NAMALWA (cell line): ENCODE measurements at places on chromosomes 7 and 10.

DNA sequence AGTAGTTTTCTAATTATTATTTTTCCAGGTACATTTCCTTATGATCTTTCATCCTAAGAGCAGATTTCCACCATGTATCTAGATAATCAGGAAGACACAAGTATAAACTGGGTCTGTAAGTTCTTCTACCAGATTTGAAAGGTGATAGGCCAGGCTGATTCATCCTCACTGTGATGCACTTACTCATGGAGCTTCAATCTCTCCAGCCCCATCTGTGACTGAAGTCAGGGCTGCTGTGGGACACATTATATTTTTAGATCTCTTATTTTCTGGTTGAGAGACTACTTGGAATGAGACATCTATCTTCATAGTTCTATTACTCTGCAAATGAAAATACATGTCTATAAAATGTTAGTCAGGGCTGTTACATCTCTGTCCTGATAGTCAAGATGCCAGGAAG lies 85.5 kb upstream of the SLC25A13 start:
- no peak for DNase-seq

GRCh38 chr7:155674556-155674955 lies 30.1 kb downstream of the RBM33 start:
- no peak for DNase-seq

- DNase-seq: peak; percentile 46
Measured at GRCh38 chr7:135710417-135711138, 17.4 kb downstream of the SLC13A4 start.

- DNase-seq: no peak
Measured at GRCh38 chr10:103982639-103983038, 15.7 kb downstream of the SLK start.

GRCh38 chr10:110916554-110917346 lies 2.2 kb downstream of the BBIP1 start:
- DNase-seq: no peak

DNA sequence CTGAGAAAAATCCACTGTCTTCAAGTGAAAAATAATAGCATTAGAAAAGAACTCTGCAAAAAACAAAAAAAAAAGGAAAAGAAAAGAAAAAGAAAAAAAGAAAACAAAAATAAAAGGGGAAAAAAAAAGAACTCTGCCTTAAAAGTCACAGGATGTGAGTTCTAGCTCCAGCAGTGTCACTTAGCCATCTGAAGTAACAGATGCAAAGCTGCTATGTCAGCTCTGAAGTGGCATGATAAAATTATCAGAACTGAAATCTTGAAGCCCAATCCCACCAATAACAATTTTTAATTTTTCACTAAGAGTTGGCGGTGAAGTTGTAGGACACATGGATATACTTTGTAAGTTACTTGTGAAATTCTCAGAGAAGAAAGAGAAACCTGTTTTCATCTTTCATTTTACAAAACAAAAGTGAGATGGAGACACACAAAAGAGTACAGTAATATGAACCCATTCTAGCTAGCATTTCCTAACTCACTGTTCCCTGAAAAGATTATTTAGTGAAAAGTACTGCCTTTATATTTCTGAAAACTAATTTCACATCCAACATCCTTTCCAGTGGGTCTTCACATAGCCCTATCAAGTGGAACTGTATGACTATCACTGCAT lies 103.5 kb downstream of the ELAPOR2 start:
- no peak for DNase-seq

GRCh38 chr10:125026974-125027735 lies 85.2 kb downstream of the ZRANB1 start:
- DNase-seq: no peak

GRCh38 chr10:100339236-100339635 lies 7.8 kb upstream of the SCD start:
- DNase-seq: peak; percentile 51

- DNase-seq: no peak
Measured at GRCh38 chr10:91574236-91574635, 58.6 kb downstream of the PPP1R3C start.

DNA sequence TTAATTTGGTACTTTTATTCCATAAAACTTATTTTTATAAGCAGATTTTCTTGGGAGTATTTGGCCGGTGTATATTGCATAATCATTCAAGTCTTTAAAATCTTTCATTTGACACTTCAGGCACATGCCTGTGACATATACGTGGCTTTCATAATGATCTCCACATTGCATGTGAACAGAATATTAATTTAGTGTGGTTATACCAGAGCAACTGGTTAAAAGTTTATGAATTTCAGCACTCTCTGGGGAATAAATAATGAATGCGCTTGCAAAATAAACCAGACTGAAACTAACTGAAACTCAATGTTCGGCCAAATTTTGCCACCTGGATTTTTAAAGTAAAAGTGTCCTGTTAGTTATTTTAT lies 242.3 kb downstream of the GLI3 start:
- DNase-seq: no peak

- no peak for DNase-seq
Measured at GRCh38 chr7:53541475-53541874, 506.0 kb downstream of the POM121L12 start.

DNA sequence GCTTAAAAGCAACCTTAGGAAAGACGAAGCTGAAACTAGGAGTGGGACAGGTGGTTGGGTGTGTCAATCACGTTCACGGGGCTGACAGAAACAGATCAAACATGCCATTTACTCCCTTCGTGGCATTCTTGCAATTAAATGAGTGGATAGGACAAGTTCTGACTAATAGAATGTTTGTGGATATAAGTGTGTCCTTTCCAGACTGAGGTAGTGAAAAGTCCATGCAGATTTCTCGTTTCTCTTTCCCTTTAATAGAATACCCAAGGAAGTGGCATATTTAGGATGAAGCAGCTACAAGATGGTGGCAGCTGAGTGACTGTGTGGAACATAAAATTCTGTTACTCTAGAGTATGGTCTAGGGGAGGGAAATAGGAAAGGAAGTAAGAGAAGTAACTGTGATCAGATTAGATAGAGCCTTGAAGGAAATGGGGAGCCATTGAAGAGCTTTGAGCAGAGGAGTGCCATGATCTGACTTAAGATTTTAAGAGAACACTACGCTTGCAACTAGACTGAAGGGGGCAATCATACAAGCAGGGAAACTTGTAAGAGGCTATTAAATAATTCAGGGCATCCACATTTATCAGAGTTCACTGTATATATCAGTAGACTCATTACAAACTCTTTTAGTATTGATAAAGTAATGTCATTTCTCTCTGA lies 46.3 kb upstream of the HYAL4 start:
- no peak for DNase-seq

- DNase-seq: peak; percentile 80
Measured at GRCh38 chr10:91163269-91163868, 57.1 kb upstream of the PCGF5 start.

- peak; percentile 6 for DNase-seq
Measured at GRCh38 chr10:29142516-29143314, 146.2 kb upstream of the LYZL1 start.

- no peak for DNase-seq
Measured at GRCh38 chr10:21197838-21198237, 300.7 kb upstream of the NEBL start.

GRCh38 chr7:140672382-140673062 lies at the start of gene ADCK2:
Gene ADCK2 (plus strand): TSS chr7:140672945. CDS start chr7:140673331, 386 bp downstream.
- peak; percentile 84 for DNase-seq

- DNase-seq: no peak
Measured at GRCh38 chr7:66355756-66356155, 150.6 kb downstream of the TPST1 start.

- DNase-seq: no peak
Measured at GRCh38 chr7:71566376-71566775, 434.4 kb downstream of the GALNT17 start.

DNA sequence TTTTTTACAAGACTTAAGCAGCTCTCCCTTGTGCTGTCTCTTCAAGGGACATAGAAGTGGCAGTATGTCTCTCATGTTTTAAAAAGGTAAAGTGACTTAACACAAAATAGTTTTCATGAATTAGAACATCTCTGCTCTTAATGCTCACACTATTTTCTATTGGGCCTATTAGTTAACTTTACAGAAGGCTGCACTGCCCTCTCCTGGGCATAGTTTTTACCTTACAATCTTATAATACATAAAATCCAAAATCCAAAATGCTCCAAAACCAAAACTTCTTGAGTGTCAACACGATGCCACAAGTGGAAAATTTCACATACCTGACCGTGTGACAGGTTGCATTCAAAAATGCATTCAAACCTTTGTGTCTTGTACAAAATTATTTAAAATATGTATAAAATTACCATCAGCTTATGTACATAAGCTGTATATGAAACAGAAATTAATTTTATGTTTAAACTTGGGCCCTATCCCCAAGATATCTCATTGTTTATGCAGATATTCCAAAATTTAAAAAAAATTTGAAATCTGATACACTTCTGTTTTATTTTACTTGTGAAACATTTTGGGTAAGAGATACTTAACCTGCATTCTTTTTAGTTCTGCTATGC lies 25.8 kb downstream of the TES start:
- DNase-seq: peak; percentile 66

DNA sequence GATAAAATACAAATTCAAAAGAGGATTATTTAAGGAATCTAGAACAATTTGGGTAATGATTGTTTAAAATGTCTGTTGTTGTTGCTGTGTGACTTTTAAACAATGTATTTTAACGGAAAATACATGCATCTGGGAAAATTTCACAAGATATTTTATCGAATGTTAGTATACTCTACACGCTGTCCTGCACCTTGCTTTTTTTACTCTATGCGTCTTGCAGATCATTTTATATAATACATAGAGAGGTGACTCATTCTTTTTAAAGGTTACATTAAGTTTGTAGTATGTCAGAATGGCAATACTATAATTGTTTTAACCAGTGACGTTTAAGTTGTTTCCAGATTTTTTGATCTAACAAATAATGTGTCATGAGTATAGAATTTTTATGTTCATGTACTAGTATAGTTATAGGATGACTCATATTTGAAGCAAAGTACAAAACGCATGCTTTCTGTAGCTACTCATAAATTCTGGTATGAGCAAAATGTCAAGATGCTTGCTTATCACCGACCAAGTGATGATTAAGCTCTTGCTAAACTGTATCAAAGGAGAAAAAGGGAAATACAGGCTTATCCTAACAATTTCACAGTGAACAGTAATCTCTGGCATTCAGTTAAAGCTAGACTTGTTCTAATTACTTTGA lies 4.9 kb downstream of the DKK1 start:
- DNase-seq: no peak

- no peak for DNase-seq
Measured at GRCh38 chr7:70810558-70811139, 321.3 kb upstream of the GALNT17 start.

DNA sequence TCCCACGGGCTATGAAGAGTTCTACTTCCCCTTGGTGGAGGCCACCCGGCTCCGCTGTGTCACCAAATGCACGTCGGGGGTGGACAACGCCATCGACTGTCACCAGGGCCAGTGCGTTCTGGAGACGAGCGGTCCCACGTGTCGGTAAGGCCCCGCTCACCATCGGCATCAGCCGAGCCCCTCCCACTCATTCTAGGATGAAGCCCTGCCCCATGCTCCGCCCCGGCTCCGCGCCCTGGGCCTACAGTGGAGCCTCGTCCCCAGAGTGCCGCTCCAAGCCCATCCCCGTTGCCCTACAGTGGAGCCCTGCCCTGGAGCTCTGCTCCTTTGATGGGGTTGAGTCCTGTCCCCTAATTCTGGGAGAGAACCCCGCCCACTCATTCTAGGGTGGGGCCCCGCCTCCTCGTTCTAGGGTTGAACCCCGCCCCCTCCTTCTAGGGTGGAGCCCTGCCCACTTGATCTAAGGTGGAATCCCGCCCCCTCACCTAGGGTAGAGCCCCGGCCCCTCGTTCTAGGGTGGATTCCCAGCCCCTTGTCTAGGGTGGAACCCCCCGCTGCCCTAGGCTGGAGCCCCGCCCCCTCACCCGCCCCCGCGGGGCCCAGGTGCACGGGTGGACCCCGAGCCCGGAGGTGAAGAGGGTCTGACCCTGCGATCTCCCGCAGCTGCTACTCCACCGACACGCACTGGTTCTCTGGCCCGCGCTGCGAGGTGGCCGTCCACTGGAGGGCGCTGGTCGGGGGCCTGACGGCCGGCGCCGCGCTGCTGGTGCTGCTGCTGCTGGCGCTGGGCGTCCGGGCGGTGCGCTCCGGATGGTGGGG lies 3.4 kb upstream of the MUC12 start:
- peak; percentile 55 for DNase-seq
